ENCODE measurements at places on chromosomes 5 and 9.

DNA sequence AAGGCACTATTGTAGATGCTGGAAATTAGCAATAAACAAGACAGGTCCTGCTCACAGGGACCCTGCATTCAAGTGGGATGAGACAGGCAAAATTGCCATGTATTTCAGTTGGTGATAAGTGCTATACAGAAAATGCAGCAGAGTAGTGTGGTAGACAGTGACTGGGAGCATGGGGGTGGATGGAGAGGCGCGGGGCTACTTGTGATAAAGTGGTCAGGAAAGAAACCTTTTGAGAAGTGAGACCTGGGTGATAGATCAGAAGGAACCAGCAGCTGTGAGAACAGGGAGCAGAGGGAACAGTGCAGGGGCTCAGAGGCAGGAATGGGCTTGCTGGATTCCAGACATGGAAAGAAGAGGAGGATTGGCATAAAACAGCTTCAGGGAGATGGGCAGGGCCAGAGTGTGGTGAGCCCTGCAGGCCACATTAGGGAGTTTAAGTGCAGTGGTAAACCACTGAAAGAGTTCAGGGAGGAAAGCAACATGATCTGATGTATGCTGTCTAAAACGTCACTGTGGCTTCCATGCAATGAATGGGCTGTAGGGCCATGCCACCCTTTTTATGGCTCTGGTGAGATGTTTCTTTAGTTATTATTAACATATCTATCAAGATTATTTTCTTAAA, 7.3 kb downstream of the CRHBP start:
- no peak for DNase-seq

- no peak for DNase-seq
These were observed 12.5 kb downstream of the LECT2 start for GRCh38 chr5:135942202-135942771.

- DNase-seq, result no peak
These were observed 34.8 kb downstream of the TMEM252 start for GRCh38 chr9:68505681-68506409.

DNA sequence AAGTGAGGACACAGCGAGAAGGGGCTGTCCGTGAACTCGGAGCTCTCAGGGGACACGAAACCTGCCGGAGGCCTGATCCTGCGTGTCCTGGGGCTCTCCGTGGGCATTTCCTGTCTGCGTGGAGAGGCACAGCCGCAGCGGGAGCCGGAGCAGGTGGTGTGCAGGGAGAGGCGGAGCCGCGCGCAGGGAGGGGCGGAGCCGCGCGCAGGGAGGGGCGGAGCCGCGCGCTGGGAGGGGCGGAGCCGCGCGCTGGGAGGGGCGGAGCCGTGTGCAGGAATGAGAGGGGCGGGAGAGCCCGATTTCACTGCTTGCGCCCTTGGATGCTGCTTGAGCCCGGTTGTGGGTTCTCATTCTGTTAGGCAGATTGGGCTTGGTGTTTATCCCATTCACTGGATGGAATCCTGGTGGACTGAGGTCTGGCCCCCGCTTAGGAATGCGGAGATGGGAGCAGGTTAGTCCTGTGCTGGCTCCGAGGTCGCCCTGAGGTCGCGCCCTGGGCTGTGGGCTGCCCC, 26.7 kb downstream of the NDUFS6 start:
- no peak for DNase-seq

DNA sequence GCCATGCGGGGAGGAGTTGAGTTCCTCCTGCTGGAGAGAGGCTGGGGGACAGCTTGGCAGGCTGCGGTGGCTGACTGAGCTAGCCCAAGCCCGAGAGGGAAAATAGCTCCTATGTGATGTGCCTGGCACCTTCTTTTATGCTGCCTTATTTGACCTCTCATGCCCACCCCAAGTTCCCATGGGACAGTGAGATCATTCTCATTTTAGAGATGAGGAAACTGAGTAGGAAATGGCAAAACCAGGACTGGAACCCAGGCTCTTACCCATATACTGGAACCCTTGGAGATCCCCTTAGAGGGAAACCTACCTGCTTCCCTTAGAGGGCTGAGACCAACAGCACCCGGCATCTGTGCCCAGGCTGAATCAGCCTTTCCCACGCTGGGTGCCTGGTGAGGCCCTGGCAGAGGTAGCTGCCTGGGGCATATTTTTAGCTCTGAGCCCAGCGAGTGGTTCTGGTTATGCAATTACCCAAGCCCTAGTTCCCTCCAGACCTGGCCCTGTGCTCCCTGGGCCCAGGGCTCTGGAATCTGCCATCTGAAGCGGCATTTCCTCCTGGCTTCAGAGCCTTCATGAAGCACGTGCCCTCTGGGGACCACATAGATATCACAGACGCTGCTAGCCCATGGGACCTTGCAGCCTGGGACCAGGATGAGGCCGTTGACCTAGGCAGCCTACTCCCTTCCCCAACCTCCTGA, 23.6 kb downstream of the COL27A1 start:
- no peak for DNase-seq

GRCh38 chr9:35714579-35715252, 17.3 kb downstream of the TLN1 start:
- DNase-seq, result no peak

DNA sequence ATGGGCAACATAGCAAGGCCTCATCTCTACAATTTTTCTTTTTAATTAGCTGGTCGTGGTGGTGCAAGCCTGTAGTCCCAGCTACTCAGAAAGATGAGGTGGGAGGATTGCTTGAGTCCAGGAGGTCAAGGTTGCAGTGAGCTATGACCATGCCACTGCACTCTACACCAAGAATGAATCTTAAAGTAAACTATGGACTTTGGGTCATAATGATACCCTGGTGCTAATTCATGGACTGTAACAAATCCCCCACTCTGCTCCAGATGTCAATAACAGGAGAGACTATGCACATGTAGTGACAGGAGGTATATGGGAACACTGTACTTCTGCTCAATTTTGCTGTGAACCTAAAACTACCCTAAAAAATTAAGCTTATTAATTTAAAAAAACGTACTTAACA, 155.4 kb downstream of the CEMIP2 start:
- no peak for DNase-seq

GRCh38 chr5:124511791-124512190, 234.6 kb downstream of the ZNF608 start:
- DNase-seq, result no peak

DNA sequence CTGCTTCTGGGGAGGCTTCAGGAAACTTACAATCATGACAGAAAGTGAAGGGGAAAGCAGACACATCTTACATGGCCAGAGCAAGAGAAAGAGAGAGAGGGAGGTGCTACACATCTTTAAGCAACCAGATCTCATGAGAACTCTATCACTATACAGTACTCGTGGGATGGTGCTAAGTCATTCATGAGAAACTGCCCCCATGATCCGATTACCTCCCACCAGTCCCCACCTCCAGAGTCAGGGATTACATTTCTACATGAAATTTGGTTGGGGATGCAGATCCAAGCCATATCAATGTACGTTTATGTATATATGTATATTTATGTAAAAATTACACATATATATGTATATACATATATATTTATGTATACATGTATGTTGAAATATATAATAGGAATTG, 54.4 kb upstream of the CCDC112 start:
- no peak for DNase-seq

- no peak for DNase-seq
These were observed 98.0 kb downstream of the ATPSCKMT start for GRCh38 chr5:10151656-10152055.

DNA sequence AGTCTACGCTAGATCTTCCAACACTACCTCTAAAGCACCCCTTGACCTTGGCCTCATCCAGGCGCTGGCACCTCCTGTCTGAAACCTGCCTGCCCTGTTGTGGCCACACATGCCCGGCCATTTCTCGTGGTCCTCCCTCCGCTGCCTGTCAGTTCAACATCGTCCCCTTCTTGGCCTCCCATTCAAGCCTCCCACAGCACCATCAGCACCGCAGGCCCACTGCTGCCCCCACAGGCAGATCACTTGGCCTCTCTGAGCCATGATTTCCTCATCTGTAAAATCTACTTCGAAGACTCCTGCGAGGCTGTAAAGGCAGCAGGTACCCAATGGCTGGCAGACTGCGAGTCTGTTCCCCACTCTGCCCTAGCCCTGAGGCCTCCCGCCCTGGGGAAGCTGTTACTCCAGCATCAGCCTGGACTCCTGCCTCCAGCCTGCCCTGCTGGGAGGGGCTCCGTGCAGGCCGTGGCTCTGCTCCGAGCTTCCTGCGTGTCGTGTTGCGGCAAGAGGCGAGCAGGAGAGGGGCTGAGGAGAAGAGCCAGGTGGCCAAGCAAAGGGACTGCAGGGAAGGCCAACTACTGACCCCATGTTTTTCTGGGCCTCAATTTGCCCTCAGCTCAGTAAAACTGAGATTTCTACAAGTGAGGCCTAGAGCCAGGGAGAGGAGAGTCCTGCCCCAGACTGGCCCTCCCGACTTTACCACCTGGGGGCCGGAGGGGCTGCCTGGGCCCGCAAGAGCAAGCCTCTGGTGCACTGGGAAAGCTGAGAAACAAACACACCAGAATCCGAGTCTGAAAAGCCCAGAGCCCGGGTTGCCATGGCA, 70.5 kb upstream of the LRRTM2 start:
- no peak for DNase-seq

- DNase-seq, result no peak
These were observed 174.6 kb downstream of the CD180 start for GRCh38 chr5:67021962-67022361.

DNA sequence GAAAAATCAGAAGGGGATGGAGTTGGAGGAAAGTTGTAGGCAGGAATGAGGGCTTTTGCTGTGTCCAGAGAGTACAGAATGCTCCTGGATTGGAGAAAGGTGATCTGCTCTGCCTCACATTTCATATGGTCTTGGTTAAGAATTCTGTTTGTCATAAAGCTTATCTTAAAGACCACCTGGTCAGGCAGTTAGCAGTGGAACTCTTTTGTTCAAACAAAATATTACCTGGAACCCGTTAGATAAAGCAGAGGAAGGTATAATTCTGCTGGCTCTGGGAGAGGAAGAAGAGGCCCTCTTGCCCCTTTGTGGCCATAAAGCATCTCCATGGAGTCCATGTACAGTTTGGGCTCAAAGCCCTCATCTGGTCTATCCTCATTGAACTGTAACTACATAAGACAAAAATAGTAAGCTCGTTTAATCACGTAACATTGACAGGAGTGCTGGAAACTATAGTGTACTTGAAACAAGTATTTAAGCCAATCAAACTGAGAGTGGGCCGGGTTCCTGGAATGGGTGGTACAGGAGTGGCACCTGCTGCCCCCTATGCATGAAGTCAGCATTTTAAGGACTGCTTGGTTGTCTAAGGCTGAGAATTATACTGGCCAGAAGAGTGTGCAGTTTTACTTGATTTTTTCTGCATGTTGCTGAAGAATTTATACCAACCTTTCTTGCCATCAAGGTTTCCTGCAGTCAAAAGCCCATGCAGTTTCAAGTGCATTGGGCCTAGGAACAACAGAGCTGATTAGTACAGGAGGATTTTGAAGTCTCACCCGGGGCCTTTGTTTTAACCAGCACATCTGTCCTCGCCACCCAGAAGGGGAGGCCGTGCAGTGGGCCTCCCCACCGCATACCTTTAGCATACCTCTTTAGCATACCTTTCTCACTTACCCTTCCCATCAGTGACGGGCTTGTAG, 39.9 kb downstream of the STXBP1 start:
- DNase-seq, result no peak

DNA sequence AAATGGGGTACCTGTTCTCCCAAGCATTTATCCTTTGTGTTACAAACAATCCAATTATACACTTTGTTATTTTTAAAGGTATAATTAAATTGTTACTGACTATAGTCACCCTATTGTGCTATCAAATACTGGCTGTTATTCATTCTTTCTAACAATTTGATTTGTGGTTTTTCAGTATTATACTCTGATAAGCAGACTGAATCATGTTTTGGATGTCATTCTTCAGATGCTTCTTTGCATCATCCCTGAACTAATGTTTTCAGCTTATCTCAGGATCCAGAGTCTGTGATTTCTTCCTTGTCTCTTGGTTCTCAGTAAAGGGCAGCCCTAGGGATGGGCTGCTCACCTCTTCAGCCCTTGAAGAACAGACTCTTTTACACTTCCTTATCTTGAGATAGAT, 177.8 kb upstream of the SGCD start:
- DNase-seq, result no peak

DNA sequence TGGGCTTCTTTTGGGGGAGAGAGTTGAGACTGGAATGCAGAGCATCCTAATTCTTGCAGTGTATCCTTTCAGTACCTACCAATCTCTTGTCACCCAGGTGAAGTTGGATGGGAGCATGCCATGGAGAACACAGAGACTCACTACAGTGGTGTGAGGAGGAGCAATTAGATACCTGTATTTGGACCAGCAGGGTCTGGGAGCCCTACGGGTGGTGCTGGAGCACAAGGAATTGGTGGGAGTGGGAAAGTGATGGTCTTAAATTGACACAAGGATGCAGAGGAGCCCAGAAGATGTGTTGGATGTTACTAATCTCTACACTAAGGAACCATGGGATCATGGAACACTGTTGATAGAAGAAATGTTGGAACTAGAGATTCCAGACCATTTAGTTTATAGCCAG, 212.7 kb downstream of the CHSY3 start:
- no peak for DNase-seq

- no peak for DNase-seq
These were observed 207.9 kb upstream of the EFNA5 start for GRCh38 chr5:107878661-107879060.

GRCh38 chr5:77012601-77013000, 17.6 kb upstream of the AGGF1 start:
- DNase-seq, result no peak

DNA sequence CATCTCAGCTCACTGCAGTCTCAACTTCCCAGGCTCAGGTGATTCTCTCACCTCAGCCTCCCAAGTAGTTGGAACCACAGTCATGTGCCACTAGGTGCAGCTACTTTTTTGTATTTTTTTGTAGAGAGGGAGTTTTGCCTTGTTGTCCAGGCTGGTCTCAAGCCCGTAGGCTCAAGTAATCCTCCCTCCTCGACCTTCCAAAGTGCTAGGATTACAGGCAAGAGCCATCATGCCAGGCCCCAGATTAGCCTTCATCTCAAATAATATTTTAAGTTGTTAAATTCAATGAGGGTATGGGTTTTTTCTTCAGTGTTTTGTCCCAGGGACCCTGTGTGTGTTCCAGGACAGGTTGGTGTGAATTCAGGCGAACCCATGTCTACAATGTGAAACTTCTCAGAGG, 12.5 kb upstream of the RFESD start:
- DNase-seq, result no peak

- no peak for DNase-seq
These were observed 844 bp upstream of the MCCC2 start for GRCh38 chr5:71586052-71586940.

GRCh38 chr9:90062982-90063381, 458.2 kb downstream of the GADD45G start:
- no peak for DNase-seq

Measured in stimulated activated CD4-positive, alpha-beta T cell treated with anti-CD3 and anti-CD28 coated beads, Interleukin-1b, Interleukin-23, amount 100 ng/mL, for 1 hour (primary cell).